Activated T-cell treated with anti-CD3 and anti-CD28 coated beads, Interleukin-2, amount 50 U/mL, for 24 hours (primary cell): ENCODE measurements at places on chromosomes 2 and 18.

GRCh38 chr2:46378616-46379015, 81.4 kb downstream of the EPAS1 start:
- DNase-seq, result no peak

GRCh38 chr2:25740810-25741381, 67.5 kb upstream of the DTNB start:
- no peak for DNase-seq

DNA sequence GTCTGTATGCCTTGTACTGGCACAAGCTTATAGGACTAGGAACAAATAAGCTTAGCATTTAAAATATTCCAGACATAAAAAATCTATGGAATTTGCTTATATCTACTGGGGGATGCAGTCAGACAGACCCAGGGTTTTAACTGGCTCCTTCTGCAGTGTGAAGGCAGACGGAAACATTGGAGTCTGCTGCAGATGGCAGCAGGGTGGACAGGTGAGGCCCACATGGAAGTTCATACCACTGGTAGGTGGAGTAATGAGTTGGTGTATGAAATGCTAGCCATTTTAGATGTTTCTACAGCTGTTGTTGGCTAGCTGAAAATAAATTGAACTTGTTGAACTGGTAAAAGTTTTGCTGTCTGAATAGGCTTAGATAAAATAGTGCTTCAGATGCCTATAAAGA, 17.7 kb downstream of the SPTBN1 start:
- no peak for DNase-seq

GRCh38 chr2:232341739-232342126, 36.8 kb upstream of the ALPP start:
- no peak for DNase-seq

DNA sequence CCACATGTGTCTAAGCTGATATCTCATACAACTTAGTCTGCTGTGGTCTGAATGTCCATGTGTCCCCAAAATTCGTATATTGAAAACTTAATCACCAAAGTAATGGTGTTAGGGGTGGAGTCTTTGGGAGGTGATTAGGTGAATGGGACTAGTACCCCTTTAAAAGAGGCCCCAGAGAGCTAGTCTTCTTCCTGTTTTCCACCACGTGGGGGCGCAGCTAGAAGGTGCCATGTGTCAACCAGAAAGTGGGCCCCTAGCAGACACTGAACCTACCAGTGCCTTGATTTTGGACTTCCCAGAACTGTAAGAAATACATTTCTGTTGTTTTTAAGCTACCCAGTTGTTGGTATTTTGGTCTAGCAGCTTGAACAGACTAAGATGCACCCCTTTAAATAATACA, 86.6 kb downstream of the ASB1 start:
- DNase-seq, result no peak

DNA sequence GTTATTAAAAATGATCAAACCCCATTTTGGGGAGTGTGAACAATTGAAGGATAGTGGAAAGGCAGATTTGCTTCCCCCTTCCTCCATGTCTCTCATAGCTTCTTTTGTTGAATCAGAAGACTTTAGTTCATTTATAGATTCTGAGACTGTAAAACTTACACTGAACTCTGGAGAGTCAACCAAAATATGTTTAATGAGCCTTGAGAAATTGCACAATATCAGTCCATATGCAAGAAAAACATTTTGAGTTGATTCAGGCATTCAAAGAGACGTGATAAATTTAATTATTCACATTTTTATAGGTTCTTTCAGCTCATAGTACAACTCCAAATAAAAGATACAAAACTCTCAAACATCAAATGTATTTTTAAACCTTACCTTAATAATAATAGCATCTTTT, 354.4 kb upstream of the SPRED2 start:
- DNase-seq, result no peak

DNA sequence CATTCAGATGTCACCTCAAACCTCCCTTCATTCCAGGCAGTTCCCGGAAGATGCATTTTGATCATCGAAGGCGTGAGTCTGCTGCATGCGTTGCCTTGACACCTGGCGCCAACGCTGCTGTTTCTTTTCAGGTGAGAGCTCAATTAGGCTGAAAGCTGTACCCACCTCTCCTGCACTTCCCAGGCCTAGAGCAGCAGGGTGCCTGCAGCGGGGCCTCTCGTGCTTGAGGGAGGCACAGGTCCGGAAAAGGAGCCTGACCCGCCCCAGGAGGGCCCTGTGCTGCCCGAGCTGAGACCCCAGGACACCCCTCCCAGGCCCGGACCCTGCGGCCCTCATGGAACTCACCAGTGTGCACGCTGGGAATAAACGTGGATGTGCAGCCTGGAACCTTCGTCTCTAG, 31.4 kb upstream of the KCNG2 start:
- no peak for DNase-seq

- peak; percentile 47 for DNase-seq
These were observed 63.8 kb downstream of the HAUS1 start for GRCh38 chr18:46167971-46168370.

GRCh38 chr2:68817306-68817705, 53.9 kb downstream of the BMP10 start:
- no peak for DNase-seq

- no peak for DNase-seq
These were observed 50.2 kb upstream of the LRP1B start for GRCh38 chr2:142180820-142181533.

- no peak for DNase-seq
These were observed 70.7 kb upstream of the CCDC195 start for GRCh38 chr2:224786848-224787247.

DNA sequence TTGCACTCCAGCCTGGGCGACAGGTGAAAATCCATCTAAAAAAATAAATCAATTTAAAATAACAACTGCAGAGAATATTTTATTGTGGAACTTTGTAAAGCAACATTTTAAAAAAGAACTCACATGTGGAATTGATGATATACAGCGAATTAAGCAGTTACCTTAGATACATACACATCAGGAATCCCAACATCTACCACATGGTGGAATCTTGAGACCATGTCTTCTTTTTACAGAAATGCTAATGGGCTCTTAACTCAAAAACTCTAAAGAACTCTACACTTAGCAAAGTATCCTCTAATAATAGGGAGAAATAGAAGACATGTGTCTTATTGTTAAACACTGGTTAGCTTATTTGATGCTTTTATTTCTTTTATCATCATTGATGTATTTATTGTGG, 373.6 kb downstream of the CDH7 start:
- DNase-seq, result no peak

- DNase-seq, result no peak
These were observed 75.5 kb upstream of the KLF7 start for GRCh38 chr2:207241198-207241597.

GRCh38 chr18:10170375-10170774, 256.6 kb downstream of the VAPA start:
- no peak for DNase-seq

GRCh38 chr2:11861044-11861443, 114.6 kb downstream of the LPIN1 start:
- no peak for DNase-seq

GRCh38 chr18:54125429-54125828, 99.0 kb downstream of the MBD2 start:
- DNase-seq, result no peak

- no peak for DNase-seq
These were observed 34.0 kb downstream of the PIGN start for GRCh38 chr18:62152844-62153243.

DNA sequence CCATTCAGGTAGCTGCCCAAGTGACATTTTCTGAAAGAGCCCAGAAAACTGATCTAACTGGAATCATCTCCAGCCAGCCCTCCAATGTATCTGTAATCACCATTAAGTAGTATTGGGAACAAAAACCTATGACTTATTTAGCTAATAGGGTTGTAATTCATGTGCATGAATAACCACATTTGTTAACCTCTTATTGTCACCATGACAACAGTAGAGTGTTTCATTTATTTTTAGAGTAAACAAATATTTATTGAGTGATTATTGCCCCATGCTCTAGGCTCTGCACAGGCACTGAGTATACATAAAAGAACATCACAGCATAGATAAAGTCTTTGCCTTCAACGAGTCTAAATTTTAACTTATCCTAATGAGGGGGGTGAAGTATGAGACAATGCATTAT, 265.4 kb upstream of the UBE2E3 start:
- DNase-seq, result no peak

GRCh38 chr2:20430035-20430434, 16.8 kb upstream of the RHOB start:
- DNase-seq, result no peak

- DNase-seq, result no peak
These were observed 16.6 kb downstream of the SP110 start for GRCh38 chr2:230203110-230203676.

GRCh38 chr18:58793361-58793760, 71.3 kb upstream of the ZNF532 start:
- DNase-seq, result no peak

- peak; percentile 21 for DNase-seq
These were observed 233.3 kb downstream of the LDLRAD4 start for GRCh38 chr18:13451661-13452387.

DNA sequence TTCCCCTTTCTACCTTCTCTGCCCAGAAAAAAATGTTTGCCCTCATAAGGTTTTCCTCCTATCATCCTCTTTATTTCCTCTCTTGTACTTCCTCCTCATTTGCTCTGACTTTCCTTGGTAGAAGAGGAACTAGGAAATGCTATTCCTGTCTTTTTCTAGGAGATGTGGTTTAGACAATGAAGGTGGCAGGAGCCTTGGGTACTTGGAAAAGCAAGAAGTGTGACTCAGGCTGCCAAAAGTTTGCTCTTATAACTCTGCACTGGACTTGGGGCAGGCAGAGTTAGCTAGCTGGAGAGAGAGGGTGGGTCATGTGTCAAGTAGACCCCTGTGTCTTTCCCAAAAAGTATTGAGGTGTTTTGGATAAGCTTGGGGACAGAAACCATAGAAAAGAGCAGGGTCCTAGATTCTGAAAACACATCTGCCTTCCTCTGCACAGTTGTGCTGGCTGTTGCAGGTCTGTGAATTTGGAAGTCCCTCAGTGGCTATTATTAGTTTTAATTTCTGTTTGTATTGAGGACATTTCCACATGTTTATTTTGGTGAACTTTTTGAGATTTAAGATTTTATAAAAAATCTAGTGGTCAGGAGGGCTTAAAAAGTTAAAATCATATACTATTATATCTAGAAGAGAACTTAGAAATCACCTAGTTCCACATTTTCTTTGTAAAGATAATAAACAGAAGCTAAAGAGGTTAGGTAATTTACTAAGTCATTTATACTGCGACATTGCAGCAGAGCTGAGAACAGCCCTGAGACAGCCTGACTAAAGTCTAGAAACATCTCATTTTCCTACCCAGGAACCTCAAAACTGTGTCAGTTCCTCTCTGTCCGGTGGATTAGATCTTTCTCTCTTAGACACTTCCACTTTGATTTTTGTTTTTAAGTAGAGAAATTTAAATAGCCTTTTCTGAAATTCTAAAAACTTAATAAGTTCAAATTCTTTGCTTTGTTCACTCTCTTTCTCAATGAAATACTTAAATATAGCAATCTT, 16.0 kb downstream of the INSIG2 start:
- DNase-seq, result no peak

DNA sequence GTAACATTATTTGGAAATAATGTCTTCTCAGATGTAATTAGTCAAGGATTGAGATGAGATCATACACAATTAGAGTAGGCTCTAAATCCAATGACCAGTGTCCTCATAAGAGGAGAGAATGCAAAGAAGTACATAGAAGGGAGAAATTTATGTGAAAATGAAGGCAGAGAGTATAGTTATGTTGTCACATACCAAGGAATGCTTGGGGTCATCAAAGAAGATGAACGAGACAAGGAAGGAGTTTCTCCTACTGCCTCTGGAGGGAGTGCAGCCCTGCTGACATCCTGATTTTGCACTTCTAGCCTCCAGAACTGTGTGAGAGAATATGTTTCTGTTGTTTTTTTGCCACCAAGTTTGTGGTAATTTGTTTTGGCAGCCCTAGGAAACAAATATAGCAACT, 100.1 kb downstream of the GALNT13 start:
- no peak for DNase-seq

- DNase-seq, result no peak
These were observed 40.2 kb downstream of the SEMA4F start for GRCh38 chr2:74694281-74694680.

DNA sequence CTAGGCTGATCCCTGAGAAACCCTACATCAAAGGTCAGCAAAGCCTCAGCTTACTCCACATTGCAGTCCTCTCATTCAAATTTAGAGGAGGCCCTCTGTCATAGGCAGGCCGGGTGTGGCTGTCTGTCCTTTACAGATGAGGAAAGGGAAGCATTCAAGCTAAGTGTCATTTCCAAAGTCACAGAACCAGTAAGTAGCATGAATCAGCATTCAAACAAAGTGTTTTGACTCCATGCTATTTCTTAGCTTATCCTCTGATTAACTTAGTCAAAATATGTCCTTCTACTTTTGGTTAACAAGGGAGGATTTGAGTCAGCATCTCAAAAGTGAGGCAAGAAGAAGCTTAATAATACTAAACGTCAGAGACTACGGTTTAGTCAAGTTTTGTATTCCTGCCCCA, 409.0 kb upstream of the POU3F3 start:
- DNase-seq, result no peak

DNA sequence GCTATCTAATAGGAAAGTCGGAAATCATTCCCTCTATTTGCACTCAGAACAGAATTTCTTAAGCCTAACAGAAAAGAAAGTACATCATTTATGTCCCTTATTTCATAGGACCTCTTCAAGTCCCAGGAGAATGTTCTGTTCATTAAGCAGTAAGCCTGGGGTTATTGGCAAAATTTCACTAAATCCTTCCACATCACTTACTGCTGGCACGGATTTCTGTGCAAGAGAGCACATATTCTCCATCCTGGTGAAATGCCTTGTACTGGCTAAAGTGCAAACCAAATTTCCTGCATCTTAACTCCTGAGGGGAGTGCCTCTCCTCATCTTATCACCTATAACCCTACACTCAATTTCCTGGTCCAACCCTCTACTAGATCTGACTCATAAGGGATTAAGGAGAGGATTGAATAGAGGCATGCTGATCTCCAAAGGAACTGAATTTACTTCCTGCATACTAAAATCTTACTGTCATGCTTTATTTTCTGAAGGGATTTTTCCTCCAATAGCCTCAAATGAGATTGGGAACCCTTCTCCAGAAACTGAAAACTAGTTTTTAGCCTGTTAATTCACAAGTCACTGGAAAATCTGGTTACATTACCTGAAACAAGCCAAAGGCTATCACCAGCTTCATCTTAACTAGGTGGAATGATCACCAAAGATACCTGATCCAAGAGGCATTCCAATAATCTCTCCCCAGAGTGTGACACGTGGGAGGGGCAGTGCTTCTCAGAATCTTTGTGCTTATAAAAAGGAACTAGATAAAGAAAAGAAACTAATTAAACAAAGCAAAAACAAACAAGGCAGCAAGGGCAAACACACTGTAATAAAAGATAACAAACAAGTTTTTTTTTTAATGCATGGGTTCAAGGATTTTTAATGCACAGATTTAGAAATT, 311.1 kb downstream of the NR4A2 start:
- no peak for DNase-seq
